NCI-H774 (cell line): ENCODE measurements at places on chromosomes 6 and 20.

GRCh38 chr6:99607416-99608036 lies 893 bp downstream of the PRDM13 start:
- DNase-seq: no peak

- no peak for DNase-seq
Measured at GRCh38 chr6:108616973-108617372, 56.3 kb downstream of the FOXO3 start.

DNA sequence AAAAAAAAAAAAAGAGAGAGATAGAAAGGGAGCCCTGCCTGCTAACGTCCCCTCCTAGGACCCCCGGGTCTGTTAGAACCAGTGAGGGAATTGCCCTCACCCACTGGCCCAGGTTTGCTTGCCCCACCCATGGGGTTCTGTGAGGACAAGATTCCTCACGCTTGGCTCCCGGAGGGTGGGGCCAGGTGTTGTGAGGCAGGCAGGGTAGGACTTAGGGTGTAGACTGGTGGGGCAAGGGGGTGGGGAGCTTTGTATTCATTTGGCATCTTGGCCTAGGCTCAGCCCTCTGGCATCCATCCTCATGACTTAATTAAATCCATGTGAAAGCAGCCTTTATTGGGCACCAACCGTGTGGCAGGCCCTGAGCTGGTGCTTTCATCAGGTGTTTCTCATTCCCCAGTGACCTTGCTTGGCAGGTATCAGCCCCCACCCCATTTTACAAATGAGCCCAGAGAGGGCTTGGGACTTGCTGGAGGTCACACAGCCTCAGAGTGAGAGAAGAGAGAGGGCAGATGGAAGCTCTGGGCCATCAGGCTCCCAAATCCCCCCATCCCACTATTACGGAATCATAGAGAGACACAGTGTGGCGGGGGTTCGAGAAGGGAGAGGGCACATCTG lies 19.0 kb downstream of the RAB44 start:
- no peak for DNase-seq

GRCh38 chr6:85470023-85470410 lies 20.1 kb downstream of the NT5E start:
- peak; percentile 26 for DNase-seq
